Upper lobe of right lung (tissue), 1 donor: ENCODE measurements at places on chromosomes 4 and X.

GRCh38 chr4:16218950-16219349, 7.3 kb downstream of the TAPT1 start:
- no peak overlapping the region for H3K4me3 ChIP-seq
- no peaks in the 10 kb centered on the region for H3K27me3 ChIP-seq
- DNase-seq = no peak
- H3K27ac ChIP-seq = no peak overlapping the region

DNA sequence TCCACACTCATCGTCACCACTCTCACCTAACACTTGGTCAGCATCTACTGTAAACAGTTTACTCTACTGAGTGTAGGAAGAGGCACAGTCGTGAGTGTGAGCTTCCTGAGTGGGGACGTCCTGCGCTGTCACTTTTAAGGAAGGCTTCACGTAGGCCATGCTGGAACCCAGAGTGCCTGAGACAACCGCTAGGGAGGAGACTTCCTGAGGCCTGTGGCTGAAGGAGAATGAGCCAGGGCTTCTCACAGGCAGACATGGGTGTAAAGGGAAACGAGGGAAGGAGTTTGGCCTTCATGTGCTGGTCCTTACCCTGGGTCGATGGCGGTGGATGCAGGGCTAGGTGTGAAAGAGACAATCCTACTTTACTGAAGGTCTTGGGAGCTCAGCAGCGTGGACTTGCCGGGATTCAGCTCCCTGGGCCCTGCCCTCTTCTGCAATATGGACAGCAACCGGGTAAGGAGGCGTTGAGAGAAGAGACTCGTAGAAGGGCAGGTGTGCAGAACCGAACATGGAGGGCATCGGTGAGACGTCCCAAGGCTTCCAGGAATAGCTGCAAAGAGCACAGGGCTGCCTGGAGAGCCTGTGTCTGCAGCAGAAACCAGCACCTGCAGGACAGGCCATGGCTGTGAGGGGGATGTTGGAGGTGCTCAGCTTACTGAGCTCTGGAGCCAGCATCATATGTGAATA, 48.7 kb upstream of the TLR3 start:
- no peaks in the 10 kb centered on the region for H3K27me3 ChIP-seq
- no peak overlapping the region for H3K4me3 ChIP-seq
- no peak for DNase-seq

GRCh38 chr4:9875516-9875915, 94.1 kb downstream of the DRD5 start:
- H3K27me3 ChIP-seq = no peaks in the 10 kb centered on the region
- no peaks in the 10 kb centered on the region for H3K36me3 ChIP-seq
- peaks cover 4% of the 10 kb centered on the region for H3K4me1 ChIP-seq

GRCh38 chr4:52957835-52958631, 95.9 kb downstream of the RASL11B start:
- H3K36me3 ChIP-seq = no peaks in the 10 kb centered on the region
- H3K27me3 ChIP-seq = no peaks in the 10 kb centered on the region
- no peak for DNase-seq
- no peak overlapping the region for H3K27ac ChIP-seq
- H3K4me1 ChIP-seq = no peaks in the 10 kb centered on the region

DNA sequence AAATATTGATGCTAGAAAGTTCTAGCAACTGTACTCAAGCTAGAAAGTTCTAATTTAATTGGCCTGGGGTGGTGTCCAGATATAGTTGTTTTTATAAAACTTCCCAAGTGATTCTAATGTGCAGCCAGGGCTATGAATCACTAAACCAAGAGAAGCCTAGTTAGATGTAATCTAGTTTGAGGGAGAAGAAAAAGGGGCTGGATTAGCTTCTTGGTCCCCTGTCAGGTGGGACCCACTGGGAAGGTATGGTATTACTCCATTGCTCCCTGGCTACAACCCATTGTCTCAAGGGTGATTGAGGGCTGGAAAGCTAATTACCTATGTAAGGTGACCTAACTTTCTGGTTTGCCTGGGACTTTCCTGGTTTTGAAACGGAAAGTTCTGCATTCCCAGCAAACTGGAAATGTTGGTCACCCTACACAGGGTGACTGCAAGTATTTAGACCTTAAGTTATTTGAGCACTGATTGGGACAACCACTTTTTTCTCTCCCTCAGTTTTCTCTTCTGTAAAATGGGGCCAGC, 23.9 kb upstream of the MSN start:
- no peak overlapping the region for H3K4me3 ChIP-seq
- DNase-seq = no peak
- H3K36me3 ChIP-seq = no peaks in the 10 kb centered on the region
- H3K27me3 ChIP-seq = no peaks in the 10 kb centered on the region
- H3K4me1 ChIP-seq = peaks cover 15% of the 10 kb centered on the region

DNA sequence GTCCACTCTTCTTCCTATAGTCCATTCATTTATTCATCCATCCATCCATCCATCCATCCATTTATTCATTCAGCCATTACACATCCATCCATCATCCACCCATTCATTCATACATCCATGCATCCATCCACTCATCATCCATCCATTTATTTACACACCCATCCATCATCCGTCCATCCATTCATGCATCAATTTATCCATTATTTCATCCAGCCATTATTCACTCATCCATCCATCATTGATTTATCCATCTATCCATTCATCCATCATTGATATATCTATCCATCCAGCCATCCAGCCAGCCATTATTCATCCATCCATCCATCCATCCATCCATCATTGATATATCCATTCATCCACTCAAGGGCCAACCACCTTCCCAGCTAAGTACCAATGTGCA, 12.7 kb downstream of the CPZ start:
- H3K27me3 ChIP-seq = no peaks in the 10 kb centered on the region
- H3K4me3 ChIP-seq = no peak overlapping the region
- no peak overlapping the region for H3K27ac ChIP-seq
- DNase-seq = no peak
- H3K4me1 ChIP-seq = no peaks in the 10 kb centered on the region

DNA sequence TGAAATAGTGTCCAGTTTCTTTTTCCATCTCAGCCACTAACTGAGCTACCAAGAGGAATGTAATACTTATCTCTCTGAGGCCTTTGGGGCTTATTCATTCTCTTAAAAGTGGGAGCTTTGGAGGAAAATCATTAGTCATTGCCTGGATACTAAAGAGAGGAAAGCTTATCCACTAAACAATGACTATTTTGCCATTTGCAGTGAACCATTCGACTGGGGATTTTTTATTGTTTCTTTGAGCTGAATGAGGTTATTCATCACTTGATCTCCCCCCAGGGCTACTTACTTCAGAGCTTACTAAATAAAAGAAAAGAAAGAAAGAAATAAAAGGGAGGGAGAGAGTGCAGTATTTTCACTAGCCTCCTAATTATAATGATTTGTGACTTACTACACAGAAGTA, 1329.5 kb upstream of the TENM3 start:
- DNase-seq = no peak
- H3K27ac ChIP-seq = no peak overlapping the region
- no peaks in the 10 kb centered on the region for H3K4me1 ChIP-seq
- no peaks in the 10 kb centered on the region for H3K36me3 ChIP-seq
- H3K4me3 ChIP-seq = no peak overlapping the region

- no peaks in the 10 kb centered on the region for H3K36me3 ChIP-seq
- no peak for DNase-seq
- H3K27me3 ChIP-seq = no peaks in the 10 kb centered on the region
- no peak overlapping the region for H3K27ac ChIP-seq
- peaks cover 5% of the 10 kb centered on the region for H3K4me1 ChIP-seq
These were observed 30.3 kb downstream of the AREG start for GRCh38 chr4:74475091-74475800.

- DNase-seq = no peak
- H3K4me3 ChIP-seq = no peak overlapping the region
- H3K27ac ChIP-seq = no peak overlapping the region
- no peaks in the 10 kb centered on the region for H3K27me3 ChIP-seq
- no peaks in the 10 kb centered on the region for H3K36me3 ChIP-seq
- H3K4me1 ChIP-seq = peaks cover 10% of the 10 kb centered on the region
These were observed 191.4 kb downstream of the TSPAN5 start for GRCh38 chr4:98466868-98467599.
